ENCODE measurements at places on chromosomes 16 and 17.

GRCh38 chr16:50359626-50360025 is 9.2 kb downstream of the BRD7 start:
- no peak for DNase-seq

DNA sequence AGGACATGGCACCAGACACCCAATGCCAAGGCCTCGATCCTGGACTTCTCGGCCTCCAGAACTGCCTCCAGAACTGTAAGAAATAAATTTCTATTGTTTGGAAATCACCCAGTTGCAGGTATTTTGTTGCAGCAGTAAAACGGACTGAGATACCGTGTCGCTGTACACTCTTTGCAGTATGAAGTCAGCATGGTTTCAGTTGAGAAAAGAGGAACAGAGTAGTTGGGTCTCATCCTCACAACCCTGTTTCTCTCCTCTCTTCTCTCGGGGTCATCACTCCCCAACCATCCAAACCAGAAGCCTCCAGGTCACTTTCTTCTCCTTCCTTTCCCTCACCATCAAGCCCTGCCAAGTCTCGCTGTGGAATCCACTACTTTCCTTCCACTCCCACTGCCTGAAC is 77.8 kb downstream of the ADCY9 start:
- no peak for DNase-seq

- no peak for DNase-seq
Measured at GRCh38 chr17:81428948-81429774, 33.9 kb downstream of the BAHCC1 start.

DNA sequence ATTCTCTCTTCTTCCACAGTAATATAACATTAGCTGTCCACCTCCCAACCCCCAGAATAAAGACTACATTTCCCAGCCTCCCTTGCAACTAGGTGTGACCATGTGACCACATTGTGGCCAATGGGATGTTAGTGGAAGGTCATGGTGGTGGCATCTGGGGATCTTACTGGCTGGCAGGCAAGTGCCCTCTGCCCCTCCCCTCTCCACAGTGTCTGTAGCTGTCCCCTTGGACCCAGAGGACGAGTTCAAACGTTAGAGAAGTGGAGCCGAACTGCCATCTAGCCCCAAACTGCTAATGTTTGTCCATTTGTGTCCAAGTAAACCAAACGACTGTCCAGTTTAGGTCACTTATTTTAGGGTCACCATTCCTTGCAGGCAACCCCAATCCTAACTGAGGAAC is 26.6 kb upstream of the KCNG4 start:
- no peak for DNase-seq

GRCh38 chr17:2111691-2112090 is 56.8 kb downstream of the HIC1 start:
- no peak for DNase-seq

DNA sequence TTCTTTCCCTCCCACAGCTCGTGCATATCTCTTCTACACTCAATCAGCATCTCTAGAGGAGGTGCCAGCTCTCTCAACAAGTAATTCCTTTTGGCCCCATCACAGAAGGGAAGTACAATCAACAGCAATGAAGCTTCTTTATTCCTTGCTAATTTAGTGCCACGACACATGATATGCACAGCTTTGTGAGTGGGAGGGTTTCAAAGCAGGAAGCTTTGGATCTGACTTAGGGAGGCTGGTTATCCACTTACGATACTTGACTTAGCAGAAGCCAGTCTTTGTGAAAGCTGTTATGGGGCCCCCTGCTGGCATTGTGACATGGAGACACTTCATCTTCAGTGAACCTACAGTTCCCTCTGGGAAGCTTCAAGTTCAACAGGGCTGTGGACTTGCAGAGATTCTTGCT is 81.0 kb downstream of the TMEM100 start:
- DNase-seq = no peak

DNA sequence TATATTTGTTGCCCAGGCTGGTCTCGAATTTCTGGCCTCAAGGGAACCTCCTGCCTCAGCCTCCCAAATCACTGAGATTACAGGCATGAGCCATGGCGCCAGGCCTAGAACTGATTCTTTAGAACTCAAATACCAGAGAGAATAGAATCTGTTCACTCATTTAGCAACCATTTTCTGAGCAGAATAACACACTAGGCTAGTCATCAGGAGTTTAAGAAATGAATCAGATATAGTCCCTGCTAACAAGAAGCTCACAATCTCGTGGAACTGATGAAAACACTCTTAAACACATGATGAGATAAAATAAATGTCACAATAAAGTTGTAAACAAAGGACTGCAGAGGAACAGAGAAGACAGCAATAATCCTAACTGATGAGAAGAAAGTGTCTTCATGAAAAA is 55.8 kb upstream of the ADCY9 start:
- DNase-seq = no peak

GRCh38 chr17:35773679-35774425 is 13.2 kb downstream of the C17orf50 start:
- DNase-seq = no peak

DNA sequence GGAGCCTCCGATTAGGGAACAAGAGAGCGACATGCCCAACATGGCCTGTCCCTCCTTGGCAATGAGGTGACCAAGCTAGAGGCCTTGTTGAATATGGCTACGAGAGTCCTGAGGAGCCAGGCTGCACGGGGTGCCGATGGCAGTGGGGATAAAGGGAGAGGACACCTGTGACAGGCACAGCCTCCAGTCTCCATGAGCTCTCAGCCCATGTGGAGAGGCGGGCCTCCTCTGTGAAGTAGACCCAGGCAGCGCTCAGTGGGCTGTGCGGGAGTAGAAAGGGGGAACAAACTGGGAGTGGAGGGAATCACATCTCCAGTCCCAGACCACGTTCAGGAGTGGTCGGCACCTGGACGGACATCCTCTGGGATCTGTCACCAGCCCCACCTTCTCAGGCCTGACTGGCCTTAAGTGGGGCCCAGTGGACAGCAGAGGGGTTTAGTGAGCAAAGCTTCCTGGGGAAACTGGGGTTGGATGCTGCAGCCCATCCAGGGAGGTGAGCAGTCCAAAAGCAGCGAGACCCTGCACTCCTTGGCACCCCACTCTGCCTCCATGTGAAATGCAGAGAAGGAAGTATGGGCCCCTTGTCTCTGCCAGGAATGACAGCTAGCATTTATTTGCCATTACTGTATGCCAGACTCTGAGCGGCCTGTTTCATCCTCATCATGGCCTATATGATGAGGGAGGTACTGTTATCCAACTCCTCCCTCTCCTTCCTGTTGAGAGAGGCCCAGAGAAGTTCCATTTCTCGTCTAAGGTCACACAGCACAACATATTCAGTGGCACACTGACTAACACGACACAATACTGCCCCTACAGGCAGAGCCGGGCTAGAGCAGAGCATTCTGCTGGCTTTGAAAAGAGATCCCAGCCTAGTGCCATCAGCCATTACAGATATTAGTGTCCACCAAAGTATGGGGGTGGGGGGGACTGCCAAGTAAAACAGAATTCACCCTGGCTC is 4.5 kb upstream of the TMEM92 start:
- peak; percentile 57 for DNase-seq

Measured in Panc1 (cell line).